Hypothalamus (tissue), 51 donors: ENCODE measurements at places on chromosomes 7 and 10.

DNA sequence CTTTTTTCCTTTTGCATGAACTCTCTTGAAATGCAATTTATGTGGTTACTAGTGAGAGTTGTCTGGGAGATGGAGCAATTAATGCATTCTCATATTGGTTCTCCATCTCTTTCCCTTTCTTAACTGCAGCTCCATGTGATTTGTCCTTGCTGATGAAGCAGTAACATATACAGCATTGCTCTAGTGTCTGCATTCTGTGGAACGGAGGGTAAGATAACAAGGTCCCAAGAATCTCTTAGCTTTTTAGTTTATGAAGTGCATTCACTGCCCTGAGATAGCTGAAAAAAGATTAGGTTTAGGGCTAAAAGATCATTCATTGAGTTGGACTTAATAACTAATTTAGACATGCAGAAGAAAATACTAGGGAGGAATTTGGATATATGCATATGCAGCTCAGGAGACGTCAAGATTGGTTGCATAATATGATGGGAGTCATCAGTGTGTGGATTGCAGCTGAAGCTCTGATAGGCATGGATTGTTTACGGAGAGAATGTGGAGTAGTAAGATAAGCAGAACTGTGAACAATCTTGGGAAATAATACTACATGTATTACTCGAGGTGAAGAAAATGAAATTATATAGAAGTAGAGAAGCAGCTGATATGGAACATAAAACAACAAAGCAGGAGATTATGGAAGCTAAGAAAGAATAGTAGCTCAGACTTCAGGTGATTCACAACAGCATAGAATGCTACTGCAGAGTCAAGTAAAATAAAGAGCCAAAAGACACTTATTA lies 404.7 kb downstream of the ARL4A start:
- DNase-seq = no peak

- no peak for DNase-seq
Measured at GRCh38 chr7:70886547-70886946, 245.4 kb upstream of the GALNT17 start.

DNA sequence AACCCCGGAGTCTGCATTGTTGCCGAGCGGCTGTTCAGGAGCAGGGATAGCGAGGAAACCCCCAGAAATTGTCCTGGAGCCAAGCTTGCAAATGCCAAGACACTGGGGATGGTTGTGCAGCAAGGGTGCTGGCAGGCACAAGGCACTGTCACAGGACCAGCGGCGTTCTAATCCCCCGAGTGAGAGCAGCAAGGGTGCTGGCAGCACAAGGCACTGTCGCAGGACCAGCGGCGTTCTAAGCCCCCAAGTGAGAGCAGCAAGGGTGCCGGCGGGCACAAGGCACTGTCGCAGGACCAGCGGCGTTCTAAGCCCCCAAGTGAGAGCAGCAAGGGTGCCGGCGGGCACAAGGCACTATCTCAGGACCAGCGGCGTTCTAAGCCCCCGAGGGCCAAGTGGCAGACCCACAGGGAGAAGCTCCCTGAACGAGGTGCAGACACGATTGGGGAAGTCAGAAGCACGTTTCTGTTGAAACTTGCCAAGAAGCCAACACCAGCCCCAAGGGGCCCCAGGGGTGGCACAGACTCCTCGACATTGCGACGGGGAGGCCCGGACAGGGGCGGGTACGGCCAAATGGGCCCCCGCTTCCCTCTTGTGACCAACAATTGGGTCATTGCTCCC lies 40.4 kb upstream of the INPP5A start:
- DNase-seq = no peak

GRCh38 chr10:7405637-7406036 lies 5.2 kb downstream of the SFMBT2 start:
- no peak for DNase-seq

GRCh38 chr10:73910401-73910763 lies 550 bp upstream of the PLAU start:
- no peak for DNase-seq

DNA sequence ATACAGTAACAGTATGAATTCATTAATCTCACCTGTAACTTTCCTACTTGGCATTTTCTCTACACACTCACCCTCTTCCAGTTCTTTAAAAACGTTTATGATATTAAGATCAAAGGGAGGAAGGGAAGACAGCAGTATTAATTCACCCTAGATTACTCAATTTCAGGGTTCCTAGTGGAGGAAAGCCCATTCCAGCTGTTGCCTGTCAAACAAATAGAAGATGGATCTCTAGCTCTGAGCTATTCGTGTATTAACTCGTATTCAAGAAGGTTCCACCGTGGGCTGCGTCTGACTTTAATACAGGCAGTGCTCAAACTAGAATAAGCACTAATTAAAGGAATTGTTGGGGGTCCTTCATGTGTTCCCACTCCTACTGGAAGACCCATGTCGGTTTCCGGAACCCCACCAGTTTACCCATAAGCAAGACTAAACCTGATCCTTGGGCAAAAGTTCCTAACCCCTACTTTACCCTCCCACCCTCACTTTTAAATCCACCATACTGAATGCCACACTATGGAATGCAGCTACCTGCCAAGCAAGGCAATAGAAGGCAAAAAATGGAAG lies 2.1 kb downstream of the NANOS1 start:
- no peak for DNase-seq

DNA sequence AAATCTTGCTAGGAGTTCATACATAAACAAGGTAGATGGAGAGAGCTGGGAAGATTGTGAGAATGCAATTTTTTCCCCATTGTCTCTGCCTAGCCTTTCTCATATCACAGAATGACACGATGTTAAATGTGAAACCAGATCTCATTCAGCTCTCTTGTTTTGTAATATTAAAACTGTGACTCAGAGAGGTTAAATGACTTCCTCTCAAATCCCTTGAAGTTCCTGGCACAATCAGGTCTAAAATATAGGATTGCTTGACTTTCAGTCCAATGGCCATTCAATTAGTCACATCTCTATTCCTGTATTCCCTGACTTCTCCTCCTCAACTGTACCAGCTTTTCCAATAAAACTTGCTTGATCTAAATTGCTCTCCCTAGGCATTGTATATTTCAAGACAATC lies 3.1 kb downstream of the ANKRD22 start:
- no peak for DNase-seq

- no peak for DNase-seq
Measured at GRCh38 chr7:114110666-114111065, 191.9 kb upstream of the PPP1R3A start.
